ENCODE measurements at places on chromosomes 11 and 22. TPM values are rescaled to one million over a fixed set of nuclear protein-coding genes. Genes with fewer than 3 reads are reported as not detected.

The UCP3 gene
- 2.0 TPM for total RNA-seq

The GGT1 gene
- total RNA-seq, result 46.2 TPM

The OR2AG1 gene
- not detected for total RNA-seq

GRCh38 chr11:71252269-71252769, at the start of gene SHANK2:
Gene SHANK2 (minus strand): TSS chr11:71252577. CDS start chr11:71147326, 105,251 bp downstream.
- no peak for DNase-seq
